ENCODE measurements at places on chromosomes 7 and 10. TPM values are rescaled to one million over a fixed set of nuclear protein-coding genes. Genes with fewer than 3 reads are reported as not detected.

FGL2 gene
- total RNA-seq, result 1.7 TPM

STEAP1B gene
- total RNA-seq, result not detected

OIT3 gene
- total RNA-seq, result not detected

NRG3 gene
- 0.41 TPM for total RNA-seq
